ENCODE measurements at places on chromosomes 2 and 18. TPM values are rescaled to one million over a fixed set of nuclear protein-coding genes. Genes with fewer than 3 reads are reported as not detected.

The DLGAP1 gene
- 0.08 TPM for total RNA-seq

The WIPF1 gene
- total RNA-seq = 16.3 TPM

The SOX11 gene
- total RNA-seq = 0.81 TPM

The SLC16A14 gene
- 3.0 TPM for total RNA-seq

The RAB11FIP5 gene
- 17.9 TPM for total RNA-seq

The GRHL1 gene
- total RNA-seq = 1.0 TPM

The WNT10A gene
- not detected for total RNA-seq

The REEP1 gene
- 21.5 TPM for total RNA-seq

The KIF5C gene
- total RNA-seq = 1.2 TPM

The DYSF gene
- 45.8 TPM for total RNA-seq

The NR4A2 gene
- total RNA-seq = 1.5 TPM

The PIEZO2 gene
- total RNA-seq = 0.32 TPM

The CXCR1 gene
- 0.54 TPM for total RNA-seq

The WDR12 gene
- 51.1 TPM for total RNA-seq

The SUMO1 gene
- total RNA-seq = 64.6 TPM

The ADGRF3 gene
- 0.56 TPM for total RNA-seq

The LHCGR gene
- not detected for total RNA-seq

The CROCC2 gene
- total RNA-seq = not detected

The KCNIP3 gene
- total RNA-seq = 8.4 TPM

The NPPC gene
- 7.7 TPM for total RNA-seq

The SCRN3 gene
- 41.2 TPM for total RNA-seq

The DAPL1 gene
- total RNA-seq = not detected

The EPB41L3 gene
- 6.8 TPM for total RNA-seq

The TMEM247 gene
- total RNA-seq = not detected

The POTEC gene
- not detected for total RNA-seq

The MTCL1 gene
- total RNA-seq = 9.0 TPM

The FOXD4L1 gene
- total RNA-seq = not detected

The SLC4A3 gene
- 503 TPM for total RNA-seq

The ICOS gene
- not detected for total RNA-seq

The RASGRP3 gene
- 53.1 TPM for total RNA-seq

The WDR54 gene
- total RNA-seq = 2.2 TPM

The NETO1 gene
- total RNA-seq = not detected

The TBR1 gene
- total RNA-seq = not detected

The RND3 gene
- total RNA-seq = 20.4 TPM

The SULT1C4 gene
- total RNA-seq = 2.7 TPM

The CHAC2 gene
- total RNA-seq = 4.0 TPM
